ENCODE measurements at places on chromosomes 3 and 15.

DNA sequence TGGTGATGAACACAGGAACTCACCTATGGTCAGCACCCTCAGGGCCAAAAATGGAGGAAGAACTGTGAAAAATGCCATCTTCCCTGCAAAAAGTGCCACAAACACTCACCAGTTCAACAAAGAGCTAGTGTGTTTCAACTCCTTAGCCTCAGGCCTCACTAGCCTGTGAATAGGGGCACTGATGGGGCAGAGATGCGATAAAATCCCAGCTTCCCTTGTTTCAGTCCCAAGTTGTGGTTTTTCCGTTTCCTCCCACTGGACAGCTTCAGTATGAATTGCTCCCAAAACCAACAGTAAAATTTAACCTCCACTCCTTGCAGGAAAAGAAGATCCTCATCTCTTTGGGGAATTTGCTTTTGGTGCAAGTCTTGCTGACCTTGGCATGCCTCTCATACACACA lies 117.4 kb upstream of the ADAMTS9 start:
- no peak for DNase-seq

- DNase-seq, result no peak
Measured at GRCh38 chr3:66092175-66092995, 53.7 kb upstream of the MAGI1 start.

- no peak for DNase-seq
Measured at GRCh38 chr3:24088782-24089181, 143.7 kb downstream of the NR1D2 start.

- no peak for DNase-seq
Measured at GRCh38 chr3:23270423-23270822, 67.3 kb downstream of the UBE2E2 start.

- no peak for DNase-seq
Measured at GRCh38 chr3:119376758-119377157, 82.6 kb downstream of the ARHGAP31 start.

DNA sequence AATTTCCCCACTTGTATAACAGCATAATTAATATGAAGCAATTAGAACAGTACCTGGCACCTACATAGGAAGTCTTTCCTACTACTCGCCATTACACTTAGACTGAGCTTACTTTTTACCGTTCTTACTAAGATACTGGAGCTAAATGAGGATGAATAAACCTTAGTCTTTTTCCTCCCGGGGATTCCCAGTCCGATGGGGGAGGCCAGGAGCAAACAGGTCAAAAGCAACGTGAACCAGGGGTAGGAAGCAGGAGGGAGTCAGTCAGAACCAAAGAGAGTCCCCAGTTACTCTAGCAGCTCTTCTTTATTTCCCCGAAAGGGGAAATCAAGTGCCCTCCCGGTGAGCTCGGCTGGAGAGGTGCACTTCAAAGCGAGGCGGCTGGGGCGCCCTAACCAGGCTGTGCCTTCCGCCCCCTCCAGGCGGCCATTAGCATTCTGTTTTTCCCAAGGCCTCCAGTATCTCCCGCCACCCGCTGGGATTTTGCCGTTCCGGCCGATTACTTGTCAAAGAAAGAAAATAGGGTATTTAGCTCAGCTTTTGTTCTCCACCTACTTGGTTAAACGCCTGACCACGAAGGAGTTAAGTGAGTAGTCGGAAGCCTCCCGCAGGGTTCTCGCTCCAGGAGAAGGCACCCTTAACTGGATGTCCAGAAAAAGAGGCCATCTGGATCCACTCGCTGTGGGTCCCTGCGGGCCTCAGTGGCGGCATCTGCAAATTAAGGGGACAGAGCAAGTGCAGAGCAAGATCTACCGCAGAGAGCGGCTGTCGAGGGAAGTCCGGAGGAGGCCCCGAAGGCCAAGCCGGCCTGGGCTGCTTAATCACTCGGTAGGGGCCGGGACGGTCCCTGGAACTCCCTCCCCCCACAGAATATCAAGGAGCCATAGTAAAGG lies 6.3 kb upstream of the EOMES start:
- peak; percentile 26 for DNase-seq

GRCh38 chr3:105093371-105094252 lies 273.1 kb upstream of the ALCAM start:
- no peak for DNase-seq

DNA sequence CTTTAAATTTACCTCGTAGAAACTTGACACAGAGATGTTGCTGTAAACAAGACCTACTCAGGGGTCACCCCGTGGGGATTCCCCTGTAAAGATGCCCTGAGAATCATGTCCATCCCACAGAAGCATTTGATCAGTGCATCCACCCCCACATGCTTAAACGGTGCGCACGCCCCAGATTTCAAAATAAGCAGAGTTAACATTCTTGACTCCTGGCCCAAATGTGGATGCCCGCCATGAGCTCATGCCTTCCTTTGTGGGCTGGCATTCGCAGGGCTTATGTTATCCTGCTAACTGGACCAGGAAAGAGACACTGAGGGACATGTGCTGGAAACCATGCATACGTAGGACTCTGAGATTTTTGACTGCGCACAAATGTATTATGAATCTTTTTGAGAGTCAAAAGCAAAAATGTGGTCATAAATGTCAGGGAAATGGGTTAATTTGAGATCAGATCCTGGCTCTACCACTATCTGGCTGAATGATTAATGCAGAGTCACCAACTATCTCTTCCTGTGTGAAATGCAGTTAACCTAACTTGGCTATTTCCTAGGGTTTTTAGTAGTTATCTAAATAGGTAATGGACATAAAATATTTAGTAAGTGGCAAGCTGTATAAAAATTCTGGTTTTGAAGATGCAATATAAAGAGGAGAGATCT lies 9.1 kb upstream of the TP63 start:
- DNase-seq, result no peak

DNA sequence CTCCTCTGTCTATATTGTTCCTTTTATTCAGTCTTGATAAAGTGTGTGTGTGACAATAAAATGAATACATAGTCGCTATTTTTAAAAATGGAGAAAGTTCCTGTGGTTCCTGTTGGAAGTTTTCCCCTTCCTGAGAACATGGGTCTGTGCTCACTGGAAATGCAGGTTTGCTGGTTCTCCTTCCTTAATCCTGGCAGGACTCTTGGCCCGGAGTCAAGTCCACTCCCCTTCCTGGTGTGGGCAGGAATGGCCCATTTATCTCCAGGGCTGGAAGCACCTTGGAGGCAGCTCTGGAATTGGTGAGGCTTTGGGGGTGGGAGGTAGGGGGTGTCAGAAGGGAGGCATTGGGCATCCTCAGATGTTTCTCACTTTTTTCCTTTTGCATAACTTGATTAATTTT lies 30.1 kb downstream of the FOXL2 start:
- no peak for DNase-seq
